ENCODE measurements at places on chromosomes 11 and 22. TPM values are rescaled to one million over a fixed set of nuclear protein-coding genes. Genes with fewer than 3 reads are reported as not detected.
A peak's percentile ranks its signal among the peaks of the same experiment; 100 is the strongest.

DNA sequence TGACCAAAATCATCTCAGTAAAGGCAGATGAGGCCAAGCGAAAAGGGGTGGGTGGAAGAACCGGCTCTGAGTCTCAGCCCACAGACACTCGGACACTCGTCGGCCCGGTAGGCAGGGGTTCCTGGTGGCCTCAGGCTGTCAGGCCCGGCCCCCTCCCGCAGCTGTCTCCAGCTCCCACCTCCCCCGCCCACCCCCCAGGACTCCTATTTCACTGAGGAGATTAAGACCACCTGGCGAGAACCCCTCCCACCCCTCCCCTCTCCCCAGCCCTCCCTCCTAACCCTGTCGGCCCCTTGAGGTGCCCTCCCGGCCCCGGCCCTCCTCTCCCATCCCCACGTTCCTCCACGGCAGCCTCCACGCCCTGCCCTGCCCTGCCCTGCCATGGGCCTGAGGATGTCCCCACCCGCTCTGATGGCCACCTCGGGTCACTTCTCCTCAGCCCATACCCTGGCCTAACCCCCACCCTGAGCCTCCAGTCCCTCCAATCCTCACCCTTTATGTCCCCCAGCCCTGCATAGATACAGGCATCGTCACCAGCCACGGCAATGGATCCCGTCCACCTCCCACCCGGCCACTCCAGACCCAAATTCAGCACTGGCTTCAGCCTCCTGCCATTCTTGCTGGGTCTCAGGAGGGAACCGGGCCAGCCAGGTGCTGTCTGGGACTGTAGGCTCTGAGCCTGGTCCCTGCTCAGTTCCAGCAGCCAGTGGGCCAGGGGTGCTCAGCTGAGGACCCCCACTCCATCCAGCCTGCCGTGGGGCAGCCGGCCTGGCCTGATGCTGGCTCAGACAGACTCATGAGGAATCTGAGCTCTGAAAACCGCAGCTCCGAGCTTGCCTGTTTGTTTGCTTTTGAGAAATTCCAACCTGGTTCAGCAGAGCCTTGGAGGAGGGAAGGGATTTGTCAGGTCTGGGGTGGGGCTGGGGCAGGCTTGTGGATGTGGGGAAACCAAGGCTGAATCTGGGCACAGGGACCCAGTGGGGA lies 9.8 kb upstream of the TBX1 start:
- H3K27me3 ChIP-seq: peaks cover 37% of the 10 kb centered on the region
- no peak overlapping the region for H3K27ac ChIP-seq
- no peaks in the 10 kb centered on the region for H3K36me3 ChIP-seq
- H3K4me3 ChIP-seq: no peak overlapping the region
- DNase-seq: no peak

The LRRC74B gene
- total RNA-seq: not detected

The SNX32 gene
- total RNA-seq: 0.49 TPM

The OR51E2 gene
- not detected for total RNA-seq

The PNPLA5 gene
- 6.8 TPM for total RNA-seq

The ATG16L2 gene
- 18.0 TPM for total RNA-seq

The CLDN5 gene
- 3.2 TPM for total RNA-seq

DNA sequence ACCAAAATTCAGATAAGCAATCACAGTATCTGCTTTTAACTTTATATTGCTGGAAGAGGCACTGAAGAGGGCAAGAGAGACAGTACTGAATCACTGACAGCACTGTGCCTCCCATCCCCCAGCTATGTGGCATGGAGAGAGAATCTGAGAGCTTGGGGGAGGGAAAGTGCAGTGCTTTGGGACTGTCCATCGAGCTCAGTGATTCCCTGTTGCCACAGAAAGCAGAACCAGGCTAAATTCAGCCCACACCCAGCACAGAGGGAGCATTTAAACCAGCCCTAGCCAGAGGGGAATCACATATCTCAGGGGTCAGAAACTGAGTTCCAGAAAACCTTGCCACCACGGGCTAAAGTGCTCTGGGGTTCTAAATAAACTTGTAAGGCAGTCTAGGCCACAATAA lies 44.3 kb downstream of the KCNQ1 start:
- H3K27ac ChIP-seq: no peak overlapping the region
- H3K36me3 ChIP-seq: peaks cover 4% of the 10 kb centered on the region
- no peaks in the 10 kb centered on the region for H3K4me1 ChIP-seq

GRCh38 chr22:42116848-42117424 lies 13.7 kb downstream of the CYP2D6 start:
- no peaks in the 10 kb centered on the region for H3K4me1 ChIP-seq
- H3K36me3 ChIP-seq: peaks cover 3% of the 10 kb centered on the region
- peak; percentile 64 for DNase-seq
- no peak overlapping the region for H3K4me3 ChIP-seq

The OR10D3 gene
- not detected for total RNA-seq

GRCh38 chr11:77406396-77406795 lies 67.5 kb downstream of the PAK1 start:
- no peaks in the 10 kb centered on the region for H3K27me3 ChIP-seq
- no peak for DNase-seq
- H3K36me3 ChIP-seq: no peaks in the 10 kb centered on the region
- no peak overlapping the region for H3K4me3 ChIP-seq
- H3K4me1 ChIP-seq: peaks cover 73% of the 10 kb centered on the region

GRCh38 chr22:44939451-44939850 lies 70.4 kb downstream of the PHF21B start:
- peaks cover 24% of the 10 kb centered on the region for H3K4me1 ChIP-seq
- no peaks in the 10 kb centered on the region for H3K36me3 ChIP-seq
- DNase-seq: no peak
- H3K27ac ChIP-seq: no peak overlapping the region
- H3K27me3 ChIP-seq: no peaks in the 10 kb centered on the region

DNA sequence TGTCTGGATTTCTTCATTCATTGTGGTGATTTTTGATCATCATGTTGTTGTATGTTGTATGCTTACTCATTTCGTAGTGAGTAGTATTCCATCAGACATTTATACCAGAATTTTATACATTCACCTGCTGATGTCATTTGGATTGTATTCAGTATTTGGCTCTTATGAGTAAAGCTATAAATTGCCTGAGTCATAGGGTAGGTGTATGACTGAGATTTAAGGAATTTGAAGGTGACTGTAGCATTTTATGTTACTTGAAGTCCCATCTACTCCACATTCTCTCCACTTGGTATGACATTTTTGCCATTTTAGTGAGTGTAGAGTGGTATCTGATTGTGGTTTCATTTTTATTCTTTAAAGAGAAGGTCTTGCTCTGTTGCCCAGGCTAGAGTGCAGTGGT lies 548.2 kb downstream of the TBC1D22A start:
- no peak overlapping the region for H3K4me3 ChIP-seq
- no peak for DNase-seq
- H3K27me3 ChIP-seq: no peaks in the 10 kb centered on the region
- H3K36me3 ChIP-seq: no peaks in the 10 kb centered on the region

- no peak for DNase-seq
- H3K36me3 ChIP-seq: no peaks in the 10 kb centered on the region
- no peaks in the 10 kb centered on the region for H3K4me1 ChIP-seq
- no peak overlapping the region for H3K27ac ChIP-seq
- H3K27me3 ChIP-seq: no peaks in the 10 kb centered on the region
- H3K4me3 ChIP-seq: no peak overlapping the region
Measured at GRCh38 chr11:93653571-93653970, 7.9 kb upstream of the CEP295 start.

The ZNF214 gene
- 4.3 TPM for total RNA-seq

DNA sequence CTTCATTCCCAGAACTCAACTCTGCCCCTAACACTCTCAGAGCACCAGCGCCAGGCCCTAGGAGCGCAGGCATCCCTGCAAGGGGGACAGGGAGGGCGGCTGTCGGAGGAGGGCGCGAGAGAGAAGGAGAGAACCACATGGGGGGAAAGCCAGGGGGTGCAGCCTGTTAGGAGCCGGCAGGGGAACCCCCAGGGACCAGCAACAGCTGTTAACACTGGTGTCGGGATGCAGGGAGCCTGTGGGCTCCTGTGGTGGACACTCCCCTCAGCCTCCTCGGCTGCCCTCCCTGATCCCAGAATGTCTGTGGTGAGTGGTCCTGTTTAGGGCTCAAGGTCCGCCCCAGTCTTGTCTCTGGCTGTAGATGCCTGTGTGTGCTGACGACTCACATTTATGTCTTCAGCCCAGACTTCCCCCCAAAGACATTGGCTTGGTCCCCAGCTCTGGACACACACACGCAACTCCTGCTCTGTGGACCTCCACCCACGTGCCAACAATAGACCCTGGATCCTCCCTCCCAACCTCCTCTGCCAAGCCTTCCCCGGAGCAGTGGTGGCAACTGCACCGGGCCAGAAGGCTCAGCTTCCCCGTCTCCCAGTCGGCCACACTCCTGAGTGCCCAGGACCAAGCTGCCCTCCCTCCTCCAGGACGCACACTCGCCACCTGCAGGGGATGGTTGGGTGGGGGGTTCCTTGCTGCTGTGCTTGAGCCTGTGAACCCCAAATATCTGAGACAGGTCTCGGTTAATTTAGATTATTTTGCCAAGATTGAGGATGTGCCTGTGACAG lies 817 bp upstream of the IFITM5 start:
- DNase-seq: peak; percentile 87
- no peaks in the 10 kb centered on the region for H3K27me3 ChIP-seq
- no peaks in the 10 kb centered on the region for H3K36me3 ChIP-seq
- H3K27ac ChIP-seq: peak overlapping the region; percentile 63
- no peak overlapping the region for H3K4me3 ChIP-seq

The NRGN gene
- total RNA-seq: 0.24 TPM

The CCDC81 gene
- total RNA-seq: 4.3 TPM

The SLC29A2 gene
- 31.1 TPM for total RNA-seq

- DNase-seq: no peak
- no peaks in the 10 kb centered on the region for H3K36me3 ChIP-seq
- no peaks in the 10 kb centered on the region for H3K4me1 ChIP-seq
- H3K27me3 ChIP-seq: no peaks in the 10 kb centered on the region
Measured at GRCh38 chr11:11427542-11427941, 74.5 kb upstream of the CSNK2A3 start.

DNA sequence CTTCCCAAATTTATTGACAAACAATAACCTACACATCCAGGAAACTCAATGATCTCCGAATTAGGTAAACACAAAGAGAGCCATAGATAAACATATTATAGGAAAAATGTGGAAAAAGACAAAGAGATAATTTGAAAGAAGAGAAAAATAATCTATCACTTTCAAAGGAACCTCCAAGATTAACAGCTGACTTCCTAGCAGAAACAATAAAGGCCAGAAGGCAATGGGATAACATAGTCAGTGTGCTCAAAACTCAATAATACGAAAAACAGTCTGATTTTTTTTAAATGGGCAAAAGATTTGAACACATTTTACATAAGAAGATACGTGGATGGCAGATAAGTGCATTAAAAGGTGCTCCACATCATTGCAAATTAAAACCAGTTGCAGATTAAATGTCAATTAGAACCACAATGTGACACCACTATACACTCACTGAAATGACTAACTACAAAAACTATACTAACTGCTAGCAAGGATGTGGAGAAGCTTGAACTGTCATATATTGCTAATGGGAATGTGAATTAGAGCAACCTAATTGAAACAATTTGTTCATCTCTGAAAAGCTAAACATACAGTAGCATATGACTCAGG lies 300.4 kb downstream of the TMEM135 start:
- no peak for DNase-seq
- H3K36me3 ChIP-seq: peaks cover 7% of the 10 kb centered on the region
- H3K4me1 ChIP-seq: no peaks in the 10 kb centered on the region
- H3K27ac ChIP-seq: no peak overlapping the region
- no peaks in the 10 kb centered on the region for H3K27me3 ChIP-seq
- H3K4me3 ChIP-seq: no peak overlapping the region

The NEFH gene
- 2.8 TPM for total RNA-seq

DNA sequence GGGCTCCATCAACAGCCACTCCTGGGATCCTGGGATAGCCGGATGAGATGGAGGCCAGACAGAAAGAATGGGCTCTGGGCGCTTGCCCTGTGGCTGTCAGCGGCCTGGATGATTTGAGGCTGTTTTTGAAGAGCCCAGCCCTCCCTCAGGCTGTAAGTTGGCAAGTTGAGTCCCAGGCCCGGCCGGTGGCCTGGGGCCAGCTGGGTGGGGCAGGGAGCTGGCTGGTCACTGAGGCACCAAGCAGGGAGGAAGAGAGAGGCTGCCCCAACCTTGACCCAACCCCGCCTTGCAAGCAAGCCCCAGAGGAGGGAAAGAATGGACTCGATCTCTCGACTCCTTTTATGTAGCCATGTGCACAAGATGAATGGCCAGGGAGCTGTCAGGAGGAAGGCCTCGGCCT lies 34.9 kb downstream of the RIBC2 start:
- no peak for DNase-seq
- no peaks in the 10 kb centered on the region for H3K36me3 ChIP-seq
- no peaks in the 10 kb centered on the region for H3K4me1 ChIP-seq
- no peak overlapping the region for H3K4me3 ChIP-seq

- peaks cover 8% of the 10 kb centered on the region for H3K4me1 ChIP-seq
- no peak overlapping the region for H3K4me3 ChIP-seq
- H3K36me3 ChIP-seq: 0 out of 2 replicates have a peak, but pooled peaks cover 2% of the 10 kb centered on the region
- DNase-seq: no peak
- H3K27ac ChIP-seq: no peak overlapping the region
- H3K27me3 ChIP-seq: no peaks in the 10 kb centered on the region
Measured at GRCh38 chr11:103112364-103112763, 3.1 kb downstream of the DYNC2H1 start.

DNA sequence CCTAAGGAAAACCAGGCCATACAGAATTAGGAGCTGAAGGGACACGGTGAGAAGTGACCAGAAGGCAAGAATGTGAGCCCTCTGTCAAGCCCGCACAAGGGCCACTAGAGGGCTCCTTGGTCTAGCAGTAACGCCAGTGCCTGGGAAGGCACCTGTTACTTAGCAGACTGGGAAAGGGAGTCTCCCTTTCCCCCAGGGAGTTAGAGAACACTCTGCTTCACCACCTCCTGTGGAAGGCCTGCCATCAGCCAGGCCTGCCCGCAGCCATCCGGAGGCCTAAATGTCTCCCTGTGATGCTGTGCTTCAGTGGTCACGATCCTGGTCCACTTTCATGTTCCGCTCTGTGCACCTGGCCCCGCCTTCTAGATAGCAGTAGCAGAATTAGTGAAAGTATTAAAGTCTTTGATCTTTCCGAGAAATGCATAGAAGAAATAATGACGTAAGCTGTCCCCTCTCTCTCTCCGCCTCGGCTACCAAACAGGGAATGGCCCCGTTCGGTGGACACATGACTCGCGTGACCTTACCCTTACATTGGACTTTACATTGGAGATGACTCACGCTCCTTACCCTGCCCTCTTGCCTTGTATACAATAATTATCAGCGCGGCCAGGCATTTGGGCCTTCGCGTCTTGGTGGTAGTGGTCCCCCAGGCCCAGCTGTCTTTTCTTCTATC lies 10.7 kb upstream of the GSTP1 start:
- H3K4me1 ChIP-seq: peaks cover 4% of the 10 kb centered on the region
- H3K27ac ChIP-seq: no peak overlapping the region
- no peaks in the 10 kb centered on the region for H3K27me3 ChIP-seq
- H3K36me3 ChIP-seq: no peaks in the 10 kb centered on the region
